ENCODE measurements at places on chromosomes 6 and 20.

- DNase-seq, result no peak
Measured at GRCh38 chr20:37668166-37668565, 25.7 kb upstream of the CTNNBL1 start.

DNA sequence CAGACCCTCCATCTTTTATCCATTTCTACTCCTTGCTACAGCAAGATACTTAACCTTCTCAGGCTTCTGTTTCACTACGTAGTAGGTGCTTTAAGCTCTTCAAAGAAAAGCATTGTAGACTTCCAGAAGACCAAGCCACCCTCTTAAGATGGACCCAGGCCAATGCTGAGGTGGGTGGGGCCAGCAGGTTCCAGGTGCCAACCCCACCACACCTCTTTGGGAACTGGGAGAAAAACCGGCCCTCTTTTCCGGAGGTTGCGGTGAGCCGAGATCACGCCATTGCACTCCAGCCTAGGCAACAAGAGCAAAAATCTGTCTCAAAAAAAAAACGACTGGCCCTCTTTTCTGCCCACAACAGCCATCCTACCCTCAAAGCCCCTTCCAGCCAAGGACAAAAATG, 10.6 kb upstream of the HMGA1 start:
- no peak for DNase-seq

DNA sequence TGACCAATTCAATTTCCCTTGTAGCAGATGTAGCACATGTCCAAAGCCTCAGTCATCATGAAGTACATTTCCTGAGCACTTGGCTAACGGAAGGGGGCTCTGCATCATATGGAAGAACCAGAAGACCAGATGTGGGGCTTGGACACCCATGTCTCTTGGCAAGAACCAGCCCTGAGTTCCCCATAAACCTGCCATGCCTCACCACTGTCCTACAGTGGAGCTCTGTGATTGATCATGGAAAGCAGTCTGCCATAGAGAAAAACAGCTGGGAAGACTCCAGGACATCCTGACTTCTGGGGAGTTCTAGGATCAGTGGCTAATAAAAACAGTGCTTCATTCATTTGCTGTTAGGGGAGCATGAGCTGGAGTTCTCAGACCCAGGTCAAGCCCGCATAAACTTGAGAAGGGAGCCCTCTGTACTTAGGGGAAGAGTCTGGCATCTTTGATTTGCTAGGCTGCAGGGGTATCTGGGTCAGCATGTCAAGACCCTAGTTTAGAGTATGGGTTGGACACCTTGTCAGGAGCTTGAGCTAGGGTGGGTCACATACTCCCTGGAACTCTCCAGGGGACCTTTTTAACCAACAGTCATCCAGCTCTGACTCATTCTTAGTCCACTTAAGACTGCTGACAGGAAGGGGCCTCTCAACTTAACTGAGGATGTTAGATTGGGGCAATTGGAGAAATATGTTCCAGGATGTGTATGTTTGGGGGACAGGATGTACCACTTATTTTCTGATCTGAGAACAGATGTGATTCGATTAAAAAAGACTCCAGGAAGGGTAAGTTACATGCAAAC, 26.3 kb upstream of the TRAM2 start:
- no peak for DNase-seq

GRCh38 chr6:110567957-110568696, 91.7 kb upstream of the SLC22A16 start:
- no peak for DNase-seq

- DNase-seq, result no peak
Measured at GRCh38 chr20:60630609-60631008, 621.5 kb upstream of the CDH4 start.

GRCh38 chr6:28751514-28751913, 172.3 kb downstream of the TRIM27 start:
- no peak for DNase-seq

DNA sequence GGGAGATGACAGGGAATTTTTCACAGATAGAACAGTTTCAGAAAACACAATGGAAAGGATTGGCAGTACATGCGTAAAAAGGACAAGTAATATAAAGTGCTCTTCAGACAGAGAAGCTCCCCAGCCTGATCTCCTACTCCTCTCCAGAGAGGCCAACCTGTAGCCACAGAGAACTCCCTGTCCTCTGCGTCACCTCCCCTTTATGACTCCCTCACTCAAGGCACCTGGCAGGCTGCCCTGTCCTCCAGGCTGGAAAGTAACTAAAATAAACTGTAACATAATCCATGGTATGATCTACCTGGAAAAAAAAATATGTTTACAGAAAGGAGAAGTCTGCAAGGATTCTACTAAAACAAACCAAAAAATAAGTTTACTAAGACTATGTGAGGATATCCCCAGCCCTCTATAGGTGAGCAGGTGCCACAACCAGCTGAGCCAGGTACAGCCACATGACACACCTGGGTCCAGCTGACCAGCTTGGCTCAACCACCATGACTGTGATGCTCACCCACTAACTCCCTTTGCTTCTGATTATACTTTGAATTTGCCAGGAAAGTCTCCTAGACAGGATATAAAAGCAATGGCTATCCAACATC, 29.2 kb downstream of the MBOAT1 start:
- DNase-seq, result no peak

- no peak for DNase-seq
Measured at GRCh38 chr6:19597809-19598320, 239.3 kb upstream of the ID4 start.

DNA sequence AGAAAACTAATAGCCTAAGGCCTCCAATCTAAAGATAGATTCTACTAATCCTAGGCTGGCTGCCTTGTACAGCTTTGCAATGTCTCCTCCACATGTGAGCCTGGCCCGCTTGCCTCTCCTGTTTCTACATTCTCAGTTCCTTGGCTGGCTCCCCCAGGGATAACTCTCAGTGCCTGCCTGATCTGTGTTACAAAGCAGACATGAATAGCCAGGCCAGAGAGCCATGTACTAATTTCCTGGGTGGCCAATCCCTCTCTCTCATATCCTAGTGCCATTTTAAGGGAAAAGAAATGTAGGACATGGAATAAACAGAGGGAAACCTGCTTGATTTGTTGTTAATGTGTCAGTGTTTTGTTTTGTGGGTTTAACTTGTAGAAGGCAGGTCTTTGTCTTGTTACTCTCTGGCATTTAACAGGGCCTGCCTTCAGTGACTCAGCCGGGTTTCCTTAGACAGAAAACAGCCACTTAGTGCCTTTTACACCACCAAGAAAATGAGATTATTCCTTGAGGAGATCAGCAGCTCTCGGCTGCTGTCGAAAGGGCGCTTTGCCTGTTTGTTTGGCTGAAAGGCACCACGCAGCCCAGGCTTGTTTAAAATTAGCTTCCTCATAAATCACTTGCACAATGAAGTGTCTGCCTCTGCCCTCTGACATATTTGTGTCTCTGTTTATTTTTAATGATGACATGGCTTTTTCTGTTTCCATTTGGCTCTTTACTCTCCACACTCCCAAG, 702.7 kb downstream of the MAFB start:
- no peak for DNase-seq

DNA sequence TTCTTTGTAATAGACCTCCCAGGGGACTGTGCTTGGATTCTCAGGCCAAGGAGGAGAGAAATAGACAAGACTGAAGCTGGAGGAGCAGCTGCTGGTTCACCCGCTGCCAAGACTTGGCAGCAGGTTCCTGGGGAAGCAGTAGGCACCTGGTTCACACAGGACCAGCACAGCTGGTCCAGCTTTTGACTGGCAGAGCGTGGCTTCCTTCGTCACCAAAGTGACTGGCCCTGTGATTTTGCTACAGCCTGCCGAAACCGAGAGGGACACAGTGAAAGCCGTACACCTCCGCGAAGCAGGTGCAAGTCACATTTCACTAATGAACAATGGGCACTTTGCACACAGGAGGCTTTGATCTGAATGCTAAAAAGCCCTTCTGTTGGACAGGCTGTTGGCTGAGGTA, 199.0 kb downstream of the RNF144B start:
- DNase-seq, result no peak

DNA sequence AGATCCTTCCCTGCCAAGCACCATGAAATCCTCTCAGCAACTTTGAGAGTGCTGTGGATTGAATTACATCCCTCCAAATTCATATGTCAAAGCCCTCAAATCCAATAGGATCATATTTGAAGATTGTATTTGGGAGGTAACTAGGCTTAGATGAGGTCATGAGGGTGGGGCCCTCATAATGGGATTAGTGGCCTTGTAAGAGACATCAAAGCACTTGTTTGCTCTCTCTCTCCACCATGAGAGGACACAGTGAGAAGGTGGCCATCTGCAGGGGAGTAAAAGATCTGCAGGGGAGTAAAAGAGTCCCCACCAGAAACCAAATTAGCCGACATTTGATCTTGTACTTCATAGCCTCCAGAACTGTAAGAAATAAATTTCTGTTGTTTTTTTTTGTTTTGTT, 298.2 kb downstream of the SAMD5 start:
- DNase-seq, result no peak

GRCh38 chr6:98834060-98835031, at the start of gene POU3F2:
POU3F2 (plus strand) TSS chr6:98834574; CDS start chr6:98834874, 300 bp downstream.
- peak; percentile 46 for DNase-seq

- DNase-seq, result no peak
Measured at GRCh38 chr20:57080796-57081195, 185.6 kb downstream of the BMP7 start.

- no peak for DNase-seq
Measured at GRCh38 chr6:109370336-109370735, 11.9 kb downstream of the CD164 start.

DNA sequence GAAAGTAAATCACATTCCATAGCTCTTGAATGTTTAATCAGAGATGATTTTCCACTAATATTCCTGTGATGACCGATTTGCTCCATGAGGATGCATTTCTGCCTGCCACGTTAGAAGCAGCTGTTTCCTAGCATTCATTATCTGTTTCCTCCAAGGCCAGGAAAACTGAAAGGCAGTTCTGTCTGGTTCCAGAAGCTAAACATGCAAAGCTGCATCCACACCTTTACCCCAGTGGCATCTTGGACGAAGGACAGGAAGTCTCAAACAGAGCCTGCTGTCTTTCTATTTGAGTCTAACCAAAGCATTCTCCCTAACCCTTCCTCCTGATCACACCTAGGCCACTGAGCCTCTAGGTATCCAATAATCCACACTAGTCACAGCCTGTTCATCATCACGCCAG, 27.6 kb downstream of the CNKSR3 start:
- DNase-seq, result no peak

DNA sequence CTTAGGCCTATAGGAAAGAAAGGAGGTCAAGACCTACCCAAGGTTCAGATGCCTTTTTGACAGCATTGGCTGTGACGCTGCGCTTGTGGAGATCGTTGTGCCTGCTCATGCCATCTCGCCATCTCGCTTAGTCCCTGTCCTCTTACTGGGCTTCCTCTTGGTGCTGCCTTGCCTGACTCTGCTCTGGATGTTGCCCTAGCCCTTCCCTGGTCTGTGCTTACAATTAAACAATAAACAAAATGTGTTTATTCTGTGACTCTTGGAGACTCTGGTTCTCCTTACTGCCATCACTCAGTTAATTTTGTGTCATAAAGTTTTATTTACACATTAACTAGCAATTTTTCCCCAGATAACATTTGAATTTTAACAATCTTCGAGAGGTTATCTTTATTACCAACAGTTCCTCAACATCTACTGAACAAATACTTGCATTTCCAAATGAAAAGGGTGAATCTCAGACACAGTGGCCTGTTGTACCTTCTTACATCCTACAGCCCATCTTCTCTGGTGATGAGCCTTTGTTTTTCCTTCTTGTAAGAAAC, 11.6 kb downstream of the AFDN start:
- no peak for DNase-seq

DNA sequence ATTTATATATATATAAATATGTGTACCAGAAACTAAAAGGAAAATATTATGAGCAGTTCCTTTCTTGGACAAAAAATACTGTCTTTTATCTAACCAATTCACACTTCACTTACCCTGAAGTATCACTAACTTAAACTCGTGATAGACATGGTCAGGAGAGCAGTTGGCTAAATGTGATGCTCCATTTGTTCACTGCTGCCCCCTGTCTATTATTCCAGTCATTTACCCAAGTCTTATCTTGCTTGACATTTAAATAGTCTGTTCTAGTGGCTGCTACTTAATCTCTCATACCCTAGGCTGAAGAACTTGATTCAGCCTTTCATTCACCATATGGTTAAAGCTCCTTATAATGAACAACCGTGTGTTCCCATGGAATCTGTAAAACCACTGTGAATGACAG, 789.6 kb upstream of the EYS start:
- no peak for DNase-seq

DNA sequence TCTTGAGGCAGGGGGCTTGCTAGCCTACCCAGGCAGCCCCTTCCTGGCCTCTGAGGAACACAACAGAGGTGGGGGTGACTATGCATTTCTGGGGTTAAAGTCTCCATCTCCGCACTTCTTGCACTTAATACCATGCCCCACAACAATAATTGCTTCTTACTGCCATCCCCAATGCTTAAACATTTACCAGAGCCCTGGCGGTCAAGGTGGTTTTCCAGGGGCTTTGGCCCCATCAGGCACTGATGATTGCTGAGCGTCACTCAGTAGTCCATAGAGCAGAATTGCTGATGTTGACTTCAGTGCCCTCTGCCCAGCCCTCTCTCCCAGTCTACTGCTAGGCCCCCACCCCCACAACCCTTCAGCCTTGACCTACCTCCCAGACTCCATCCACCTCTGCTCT, 32.5 kb upstream of the KCNK5 start:
- no peak for DNase-seq

DNA sequence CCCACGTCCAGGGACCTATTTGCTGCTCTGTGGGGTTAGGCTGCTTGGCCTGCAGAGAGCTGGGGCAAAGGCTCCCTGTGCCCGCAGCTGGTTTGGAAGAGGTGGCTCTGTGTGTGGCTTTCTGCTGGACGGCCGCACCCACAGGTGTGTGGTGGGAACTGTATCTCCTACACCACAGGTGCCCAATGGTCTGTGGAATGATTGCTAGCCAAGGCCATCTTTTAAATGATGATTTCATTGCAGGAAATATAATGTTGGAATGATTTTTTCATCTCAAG, 178.4 kb downstream of the DLL1 start:
- DNase-seq, result no peak

- DNase-seq, result no peak
Measured at GRCh38 chr20:1462001-1462400, 4.6 kb downstream of the NSFL1C start.

GRCh38 chr6:54899442-54899841, 52.9 kb downstream of the FAM83B start:
- no peak for DNase-seq

GRCh38 chr20:53646550-53646949, 52.9 kb upstream of the ZNF217 start:
- DNase-seq, result no peak

DNA sequence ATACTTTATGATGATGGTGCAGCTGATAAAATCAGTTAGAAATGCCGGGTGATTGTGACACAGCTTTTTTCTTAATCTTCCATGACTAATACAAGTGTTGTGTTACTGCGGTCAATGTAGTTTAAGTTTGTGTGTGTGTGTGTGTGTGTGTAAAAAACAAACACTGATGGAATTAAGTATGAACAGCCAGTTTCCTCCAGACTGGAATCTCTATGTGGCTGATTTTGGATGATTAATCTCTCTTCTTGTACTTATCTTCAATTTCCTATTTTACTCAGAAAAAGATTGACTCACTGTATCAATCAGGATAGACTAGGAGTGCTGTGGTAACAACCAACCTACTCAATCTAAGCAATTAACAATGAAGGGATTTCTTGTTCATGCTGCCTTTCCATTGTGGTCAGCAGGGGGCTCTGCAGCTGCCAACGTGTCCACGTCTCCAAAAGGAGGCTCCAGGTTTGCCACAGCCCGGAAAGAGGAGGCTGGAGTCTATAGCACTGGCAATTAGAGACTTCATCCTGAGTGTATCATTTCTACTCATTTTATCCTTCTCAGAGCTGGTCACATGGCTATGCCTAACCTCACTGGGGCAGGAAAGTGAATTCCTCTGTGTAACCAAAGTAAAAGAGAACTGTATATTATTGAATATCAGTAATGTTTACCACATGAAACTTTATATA, 107.7 kb downstream of the CD109 start:
- DNase-seq, result no peak

All from GM18507 (cell line).